Suprapubic skin (tissue), 4 donors: ENCODE measurements at places on chromosomes 7 and 10.

DNA sequence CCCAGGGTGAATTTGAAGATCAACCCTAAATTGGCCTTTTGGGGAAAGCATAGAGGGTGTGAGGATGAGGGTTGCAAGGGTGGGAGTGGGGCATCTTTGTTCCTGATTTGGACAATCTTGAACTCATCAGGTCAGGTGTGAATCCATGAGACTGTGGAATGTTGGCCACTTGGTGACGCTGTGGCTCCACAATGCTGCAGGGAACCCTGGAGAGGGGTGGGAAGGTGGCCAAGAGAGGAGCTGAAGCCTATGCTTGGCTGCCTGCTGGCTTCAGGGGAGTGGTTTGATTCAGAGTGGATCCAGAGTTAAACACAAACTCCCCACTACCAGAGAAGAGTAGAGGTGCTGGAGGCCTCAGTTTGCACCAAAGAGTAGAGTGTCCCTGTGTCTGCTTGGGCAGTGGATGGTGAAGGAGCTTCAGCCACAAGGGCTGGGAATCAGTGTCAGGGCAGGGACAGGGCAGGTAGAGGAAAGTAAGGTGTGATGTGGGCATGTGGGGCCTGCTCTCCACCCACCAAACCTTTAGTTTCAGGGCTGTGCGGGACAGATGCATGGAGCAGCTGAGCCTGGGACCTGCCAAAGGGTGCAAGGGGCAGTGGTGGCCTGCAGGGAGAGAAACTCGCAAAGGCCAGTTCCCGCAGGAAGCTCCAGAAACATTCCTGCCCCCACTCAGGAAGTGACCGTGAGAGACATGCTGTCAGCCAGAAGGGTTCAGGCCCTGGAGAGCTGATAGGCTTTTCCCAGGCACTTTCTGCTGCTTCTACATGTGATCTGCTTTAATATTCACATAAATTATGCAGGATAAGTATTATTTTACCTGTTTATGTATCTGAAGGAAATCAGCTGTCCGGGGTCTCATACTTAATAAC lies 81.0 kb upstream of the PRSS58 start:
- DNase-seq = no peak

- no peak for DNase-seq
Measured at GRCh38 chr7:91894781-91895480, 14.4 kb upstream of the MTERF1 start.

DNA sequence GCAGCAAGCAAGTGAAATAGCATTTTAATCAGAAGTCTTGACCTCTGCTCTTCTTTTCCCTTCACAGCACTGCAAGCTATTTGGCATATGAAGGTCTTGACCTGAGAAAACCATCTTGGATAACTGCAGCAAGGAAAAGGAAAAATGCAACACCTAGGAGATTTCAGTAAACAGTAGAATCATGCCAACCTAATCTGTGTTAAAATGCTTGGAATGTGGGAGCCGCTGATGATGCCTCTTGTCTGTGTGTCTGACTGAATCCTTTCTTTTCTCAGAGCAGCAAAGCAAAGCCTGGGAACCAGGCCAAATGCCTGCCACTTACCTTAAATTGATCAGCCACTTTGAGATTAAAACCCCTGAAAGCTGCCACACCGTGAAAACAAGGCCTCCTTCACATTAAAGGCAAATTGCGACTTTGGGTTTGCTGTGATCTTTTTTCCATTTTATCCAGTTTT lies 80.4 kb upstream of the CDK6 start:
- no peak for DNase-seq

DNA sequence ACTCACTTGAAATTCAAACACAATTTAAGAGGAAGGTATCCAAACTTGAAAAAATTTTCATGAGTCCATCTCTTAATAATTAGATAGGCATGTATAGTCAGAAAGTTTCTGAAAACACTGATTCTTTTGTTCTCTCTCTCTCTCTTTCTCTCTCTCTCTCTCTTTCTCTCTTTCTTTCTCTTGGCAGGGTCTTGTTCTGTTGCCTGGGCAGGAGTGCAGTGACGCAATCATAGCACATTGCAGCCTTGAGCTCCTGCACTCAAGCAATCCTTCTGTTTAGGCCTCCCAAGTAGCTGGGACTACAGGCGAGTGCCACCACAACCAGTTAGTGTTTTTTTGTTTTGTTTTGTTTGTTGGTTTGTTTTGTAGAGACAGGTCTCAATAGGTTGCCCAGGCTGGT lies 59.3 kb downstream of the PRTFDC1 start:
- no peak for DNase-seq

DNA sequence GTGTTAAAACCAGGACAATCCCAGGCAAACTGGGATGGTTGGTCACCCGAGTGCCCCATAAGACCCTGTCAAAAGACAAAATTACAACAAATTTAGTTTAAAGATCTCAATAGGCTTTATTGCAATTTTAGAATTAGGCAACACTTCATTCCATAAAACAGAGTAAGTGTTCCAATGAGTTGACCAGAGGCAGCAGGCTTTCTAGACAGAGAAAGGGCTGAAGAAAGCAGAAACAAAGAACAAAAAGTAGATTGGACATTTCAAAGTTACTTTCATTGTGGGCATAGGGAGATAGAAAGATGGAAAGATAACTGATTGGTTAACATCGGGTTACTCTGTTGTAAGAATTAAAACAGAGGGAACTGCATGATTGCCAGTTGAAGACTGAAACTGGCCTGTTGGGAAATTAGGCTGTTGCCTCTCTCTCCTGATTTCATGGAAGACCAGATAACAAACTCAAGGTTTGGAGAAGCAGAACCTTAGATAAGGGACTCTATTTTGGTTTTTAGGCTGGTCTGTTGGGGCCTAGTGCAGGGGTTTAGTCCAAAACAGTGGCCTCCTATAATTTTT lies 36.3 kb downstream of the ENTPD1 start:
- DNase-seq = no peak
